Hematopoietic multipotent progenitor cell treated with erythropoietin and hydrocortisone succinate and interleukin-3 and kit ligand, for 6 days (in vitro differentiated cells): ENCODE measurements at places on chromosomes 12 and 14.

GRCh38 chr14:46381674-46382073, 269.9 kb downstream of the RPL10L start:
- DNase-seq: no peak

DNA sequence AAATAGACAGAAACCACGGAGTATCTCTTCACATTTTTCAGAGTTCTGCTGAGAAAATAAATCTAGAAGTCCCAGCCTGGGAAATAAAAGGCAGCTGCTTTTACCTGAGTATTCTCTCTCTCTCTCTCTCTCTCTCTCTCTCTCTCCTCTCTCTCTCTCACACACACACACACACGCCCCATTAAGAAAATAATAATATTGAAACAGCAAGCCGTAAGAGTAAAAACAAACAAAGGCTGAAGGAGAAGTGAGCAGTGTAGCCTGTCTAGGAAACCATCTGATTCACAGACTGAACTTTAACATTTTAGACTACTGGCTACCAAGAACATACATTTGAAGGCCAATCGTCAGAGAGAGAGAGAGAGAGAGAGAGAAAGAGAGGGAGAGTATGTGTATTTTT, 8.4 kb downstream of the PTHLH start:
- no peak for DNase-seq

- no peak for DNase-seq
Observed at GRCh38 chr14:20676072-20676471, 8.3 kb upstream of the RNASE4 start.

DNA sequence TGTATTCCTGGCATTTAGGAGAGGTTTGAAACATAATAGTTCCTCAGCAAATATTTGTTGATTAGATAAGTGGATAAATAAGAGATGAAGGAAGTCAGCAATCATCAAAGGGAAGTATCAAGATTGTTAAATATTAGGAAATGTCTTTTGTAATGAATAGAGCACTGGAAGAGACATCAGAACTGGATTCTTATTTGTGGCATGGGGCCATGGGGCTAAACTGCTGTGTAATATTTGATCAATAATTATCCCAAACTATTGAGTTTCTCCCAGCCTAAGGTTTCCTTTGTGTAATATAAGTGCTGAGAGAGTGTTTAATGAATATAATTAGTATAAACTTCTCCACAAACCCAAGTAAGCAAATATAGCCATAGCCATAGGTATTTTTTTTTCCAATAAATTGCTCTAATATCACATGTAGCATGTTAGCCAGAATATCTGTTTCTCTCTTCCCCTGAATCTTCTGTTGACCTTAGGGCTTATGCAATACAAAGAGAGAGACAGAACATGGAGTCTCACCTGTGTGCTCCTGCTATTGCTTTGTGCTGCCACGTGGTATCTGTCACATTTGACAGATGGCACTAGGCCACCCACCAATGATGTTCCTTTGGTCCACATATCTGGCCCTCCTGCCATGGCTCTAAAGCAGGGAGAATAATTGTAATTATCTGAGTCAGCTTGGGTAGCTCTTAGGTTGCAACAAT, 658.7 kb downstream of the SOX5 start:
- DNase-seq: no peak

DNA sequence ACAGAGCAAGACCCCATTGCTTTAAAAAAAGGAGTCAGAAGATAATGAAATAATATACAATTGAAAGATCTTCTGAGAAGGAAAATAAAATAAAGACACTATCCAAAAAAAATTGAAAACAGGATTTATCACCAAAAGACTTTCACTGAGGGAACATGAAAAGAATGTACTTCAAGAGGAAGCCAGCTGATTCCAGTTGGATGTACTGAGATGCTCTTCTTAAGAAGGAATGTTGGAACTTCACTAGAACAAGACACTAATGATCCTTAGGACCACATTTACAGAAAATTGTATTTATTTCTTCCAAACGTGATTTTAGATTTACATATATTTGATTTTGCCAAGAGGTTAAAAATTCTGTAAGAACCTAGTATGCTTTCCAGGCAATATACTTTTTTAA, 65.6 kb upstream of the CNOT2 start:
- DNase-seq: no peak

- no peak for DNase-seq
Observed at GRCh38 chr12:53170876-53171724, 9.4 kb upstream of the ZNF740 start.

DNA sequence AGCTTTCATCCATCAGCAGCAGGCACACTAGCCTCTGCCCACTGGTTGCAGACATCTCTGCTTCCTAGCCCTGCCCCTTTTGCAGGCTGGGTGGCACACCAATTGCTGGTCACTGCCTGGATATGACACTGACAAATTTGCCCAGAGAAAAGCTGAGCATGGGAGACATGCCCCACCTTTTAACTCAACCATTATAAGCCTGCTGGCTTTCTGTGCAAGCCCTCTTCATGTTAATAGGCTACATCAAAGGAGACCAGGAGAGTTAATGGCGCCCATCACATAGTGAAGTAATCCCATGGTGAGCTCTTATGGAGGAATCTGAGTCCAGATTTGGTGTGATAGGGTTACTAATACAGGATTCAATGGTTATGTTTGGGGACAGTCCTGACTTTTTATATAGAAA, 139.2 kb downstream of the KICS2 start:
- no peak for DNase-seq

DNA sequence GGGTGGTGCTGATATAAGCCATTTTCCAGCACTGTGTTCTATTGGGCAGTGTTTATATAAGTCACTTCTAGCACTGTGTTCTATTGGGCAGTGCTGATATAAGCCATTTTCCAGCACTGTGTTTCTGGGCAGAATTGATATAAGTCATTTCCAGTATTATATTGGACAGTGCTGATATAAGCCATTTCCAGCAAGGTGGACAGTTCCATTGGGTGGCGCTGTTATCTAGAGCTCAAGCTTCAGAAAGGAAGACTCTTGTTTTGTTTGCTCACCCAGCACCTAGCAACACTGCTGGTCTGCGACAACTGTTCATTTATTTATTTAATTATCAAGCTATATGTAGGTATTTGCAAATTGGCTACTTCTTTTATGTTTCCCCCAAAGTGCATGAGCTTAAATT, 690.3 kb downstream of the AACS start:
- DNase-seq: no peak

DNA sequence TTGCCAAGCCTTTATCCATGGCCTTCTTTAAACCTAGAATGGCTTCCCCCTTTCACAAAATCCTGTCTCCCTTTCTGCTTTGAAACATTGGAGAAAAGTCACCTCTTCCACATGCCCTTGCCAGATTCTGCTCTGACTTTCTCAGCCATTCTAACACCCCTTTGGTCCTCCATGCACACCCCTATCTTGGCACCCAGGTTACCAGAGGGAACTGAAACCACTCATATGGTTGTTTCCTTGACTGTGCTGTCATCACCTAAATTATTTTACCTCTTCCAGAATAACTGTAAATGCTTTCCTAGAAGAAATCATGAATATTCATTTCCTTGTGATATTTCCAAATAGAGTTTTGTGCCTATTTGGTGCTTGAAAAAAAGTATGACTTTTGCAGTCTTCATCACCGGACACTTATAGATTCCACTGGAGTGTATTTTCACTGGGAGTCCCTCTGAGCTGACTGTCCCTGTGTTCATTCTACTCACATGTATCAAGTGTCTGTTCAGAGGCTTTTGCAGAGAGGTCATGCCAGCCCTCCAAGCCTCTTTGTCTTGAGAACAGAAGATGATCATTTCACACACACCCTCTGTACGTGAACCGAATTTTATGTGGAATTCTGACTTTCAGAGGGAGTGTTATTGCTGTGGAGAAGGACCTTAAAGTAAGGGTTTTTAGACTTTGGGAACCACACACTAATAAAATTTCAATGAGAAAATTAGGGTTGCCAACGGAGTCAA, 74.1 kb downstream of the PLXNC1 start:
- DNase-seq: no peak

GRCh38 chr12:119826661-119827445, 50.3 kb downstream of the CIT start:
- no peak for DNase-seq

DNA sequence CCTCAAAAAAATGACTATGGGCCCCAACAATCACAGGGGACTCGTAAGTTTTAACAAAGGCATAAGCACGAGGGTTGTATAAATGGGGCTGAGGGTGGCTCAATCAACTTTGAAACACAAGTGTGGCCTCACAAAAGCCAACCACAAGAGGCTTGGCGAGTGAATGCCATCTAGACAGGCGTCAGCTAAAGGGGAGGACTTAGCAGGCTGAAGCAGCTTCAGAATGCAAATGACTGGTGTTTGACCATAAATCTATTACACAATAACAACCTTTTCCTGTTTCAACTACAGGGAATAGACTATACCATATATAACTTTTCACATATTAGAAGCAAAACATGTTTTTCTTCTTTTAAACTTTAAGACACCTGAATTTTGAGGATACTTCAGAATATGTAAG, 777.9 kb downstream of the FSCB start:
- peak; percentile 43 for DNase-seq
